ENCODE measurements at places on chromosomes 1 and 21.

DNA sequence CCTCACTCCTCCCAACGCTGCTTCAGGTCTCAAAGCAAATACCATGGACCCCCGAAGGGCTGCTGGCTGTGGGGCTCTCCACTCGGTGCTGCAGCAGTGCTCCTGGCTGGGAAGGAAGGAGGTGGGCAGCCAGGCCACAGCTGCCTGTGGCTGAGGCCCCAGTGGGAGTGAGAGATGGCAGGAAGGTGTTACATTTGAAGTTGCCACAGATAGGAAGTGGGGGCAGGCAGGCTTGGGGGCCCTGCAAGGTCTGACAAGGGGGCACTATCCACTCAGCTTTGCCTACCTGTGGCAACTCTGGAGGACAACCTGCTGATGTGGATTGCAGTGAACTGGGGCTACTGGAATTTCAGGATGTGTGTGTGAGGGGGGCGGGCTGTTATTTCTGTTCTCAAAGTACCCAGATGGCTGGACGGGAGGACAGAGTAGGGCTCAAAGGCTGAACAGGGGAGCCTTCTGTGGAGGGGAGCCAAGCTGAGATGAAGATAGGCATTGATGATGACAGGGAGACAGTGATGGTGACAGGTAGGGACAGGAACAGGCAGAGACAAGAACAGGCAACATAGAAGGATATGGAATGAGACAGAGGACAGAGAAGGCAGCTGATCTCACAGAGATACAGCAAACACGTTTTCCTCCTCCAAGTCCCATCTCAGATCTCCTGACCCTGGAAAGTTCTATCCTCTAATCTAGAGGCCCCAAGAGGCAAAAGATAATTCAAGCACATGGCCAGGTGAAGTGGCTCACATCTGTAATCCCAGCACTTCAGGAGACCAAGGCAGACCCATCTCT is 1.8 kb downstream of the ZNF683 start:
- no peak for DNase-seq

GRCh38 chr1:33297911-33298622 is 22.8 kb downstream of the A3GALT2 start:
- no peak for DNase-seq

- no peak for DNase-seq
Observed at GRCh38 chr1:208257351-208257750, 13.2 kb upstream of the PLXNA2 start.

DNA sequence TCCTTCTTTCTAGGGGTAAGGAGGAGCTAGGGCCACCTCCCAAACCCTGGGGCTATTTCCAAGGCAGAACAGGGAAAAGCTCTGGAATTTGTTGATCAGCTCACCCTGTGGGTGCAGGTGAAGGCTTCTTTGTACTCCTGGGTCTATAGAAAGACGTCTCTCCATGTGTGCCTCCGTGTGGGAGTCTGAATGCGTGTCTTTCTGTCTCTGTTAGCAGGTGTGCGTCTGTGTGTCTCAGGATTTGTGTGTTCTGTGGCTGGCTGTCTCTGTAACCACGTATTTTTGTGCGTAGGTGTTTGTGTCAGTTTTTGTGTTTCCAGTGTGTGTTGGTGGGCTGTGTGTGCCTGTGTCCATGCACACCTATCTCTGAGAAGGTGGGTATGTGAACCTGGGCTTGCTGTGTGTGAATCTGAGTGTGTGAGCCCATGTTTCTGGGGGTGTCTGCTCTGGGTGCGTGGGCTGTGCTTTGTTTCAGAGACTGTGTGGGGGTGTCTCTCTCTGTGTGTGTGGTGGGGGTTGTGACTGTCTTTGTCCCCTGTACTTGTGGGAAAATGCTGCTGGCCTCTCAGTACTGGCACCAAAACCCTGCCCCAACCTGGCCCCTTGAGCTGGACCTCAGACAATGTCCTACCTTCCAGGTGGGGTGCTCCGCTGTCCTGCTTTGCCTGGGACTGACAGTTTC is 12.7 kb upstream of the ETV3L start:
- DNase-seq, result no peak

GRCh38 chr21:23356905-23357304 is 2250.4 kb downstream of the MRPL39 start:
- no peak for DNase-seq

DNA sequence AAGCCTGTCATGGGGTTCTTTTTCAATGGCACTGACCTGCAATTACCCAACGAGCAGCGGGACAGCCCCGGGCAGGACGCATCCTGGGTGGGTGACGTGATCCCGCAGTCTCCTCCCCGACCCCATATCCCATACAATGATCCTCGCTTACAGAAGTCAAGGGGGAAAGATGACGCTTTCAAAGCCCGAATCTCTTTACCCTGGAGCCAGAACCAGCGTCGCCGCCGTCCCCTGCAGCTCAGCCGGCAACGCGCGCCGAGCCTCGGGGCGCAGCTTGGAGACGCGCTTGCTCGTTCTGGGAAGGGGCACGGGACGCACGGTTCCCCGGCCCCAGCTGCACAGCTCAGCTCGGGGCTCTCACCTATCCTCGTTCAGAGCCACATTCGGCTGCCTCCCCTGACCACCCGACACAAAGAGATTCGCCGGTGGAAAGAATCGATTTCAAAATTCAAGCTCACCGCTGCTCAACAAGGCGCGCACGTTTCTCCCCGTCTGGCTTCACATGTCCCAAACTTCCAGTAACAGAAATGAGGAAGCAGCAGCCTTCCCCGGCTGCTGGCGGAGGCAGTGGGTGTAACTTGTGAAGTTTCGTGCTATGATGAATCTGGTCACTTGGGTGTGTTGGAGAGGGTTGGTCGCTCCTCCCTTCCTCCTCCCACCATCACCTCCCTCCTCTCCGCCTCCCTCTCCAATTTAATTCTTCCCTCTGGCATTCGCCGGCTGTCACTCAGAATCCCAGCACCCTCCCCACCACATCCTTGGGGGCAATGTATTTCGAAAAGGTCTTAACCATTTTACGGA is at the start of gene TIAM1:
Gene TIAM1, minus strand, starts transcription at position 582 of the 801 bp plus-strand sequence. CDS start 77,289 bp downstream, outside the sequence.
- DNase-seq, result peak; percentile 52

- no peak for DNase-seq
Observed at GRCh38 chr1:37673920-37674319, 18.4 kb upstream of the CDCA8 start.

DNA sequence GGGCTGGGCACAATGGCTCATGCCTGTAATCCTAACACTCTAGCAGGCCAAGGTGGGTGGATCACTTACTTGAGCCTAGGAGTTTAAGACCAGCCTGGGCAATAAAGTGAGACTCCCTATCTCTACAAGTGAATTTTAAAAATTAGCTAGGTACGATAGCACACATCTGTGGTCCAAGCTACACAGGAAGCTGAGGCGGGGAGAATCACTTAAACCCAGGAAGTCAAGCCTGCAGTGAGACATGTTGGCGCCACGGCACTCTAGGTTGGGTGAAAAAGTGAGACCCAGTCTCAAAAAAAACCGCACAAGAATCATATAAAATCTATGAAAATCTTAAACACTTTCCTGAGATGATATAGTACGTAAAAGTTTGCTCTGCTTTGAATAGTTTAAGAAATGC is 30.2 kb downstream of the DBT start:
- no peak for DNase-seq

GRCh38 chr1:154408174-154408777 is 3.1 kb downstream of the IL6R start:
- peak; percentile 29 for DNase-seq

DNA sequence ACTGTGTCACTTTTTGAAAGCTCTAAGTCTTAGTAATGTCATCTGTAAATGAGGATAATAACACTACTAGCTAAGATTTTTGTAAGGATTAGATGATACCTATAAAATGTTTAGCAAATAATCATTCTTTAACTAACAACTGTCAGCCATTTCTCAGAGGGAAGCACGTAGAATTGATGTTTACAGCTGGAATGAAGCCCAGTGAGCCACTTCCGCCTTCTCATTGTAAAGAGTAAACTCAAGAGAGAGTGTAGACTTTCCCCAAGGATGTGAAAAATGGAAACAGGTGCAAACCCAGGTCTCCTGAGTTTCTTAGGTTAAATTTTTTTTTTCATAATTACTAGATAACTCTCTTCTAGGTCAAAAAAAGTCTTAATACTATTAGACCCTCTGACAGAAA is 4.9 kb downstream of the GREM2 start:
- no peak for DNase-seq

DNA sequence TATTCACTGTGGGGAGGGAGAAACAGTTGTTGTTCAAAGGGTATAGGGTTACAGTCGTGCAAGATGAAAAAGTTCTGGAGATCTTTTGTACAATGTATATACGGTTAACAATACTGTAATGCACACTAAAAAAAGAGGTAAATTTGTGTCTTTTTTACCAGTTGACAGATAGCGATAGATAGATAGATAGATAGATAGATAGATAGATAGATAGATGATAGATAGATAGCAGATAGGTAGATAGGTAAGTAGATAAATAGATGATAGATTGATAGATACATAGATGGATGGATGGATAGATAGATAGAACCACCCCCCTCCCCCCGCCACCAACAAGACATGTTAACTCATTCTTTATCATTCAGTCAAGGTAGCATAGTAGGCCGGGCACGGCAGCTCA is 10.2 kb downstream of the S100A16 start:
- no peak for DNase-seq

GRCh38 chr1:194857413-194857812 is 1671.0 kb upstream of the B3GALT2 start:
- no peak for DNase-seq

DNA sequence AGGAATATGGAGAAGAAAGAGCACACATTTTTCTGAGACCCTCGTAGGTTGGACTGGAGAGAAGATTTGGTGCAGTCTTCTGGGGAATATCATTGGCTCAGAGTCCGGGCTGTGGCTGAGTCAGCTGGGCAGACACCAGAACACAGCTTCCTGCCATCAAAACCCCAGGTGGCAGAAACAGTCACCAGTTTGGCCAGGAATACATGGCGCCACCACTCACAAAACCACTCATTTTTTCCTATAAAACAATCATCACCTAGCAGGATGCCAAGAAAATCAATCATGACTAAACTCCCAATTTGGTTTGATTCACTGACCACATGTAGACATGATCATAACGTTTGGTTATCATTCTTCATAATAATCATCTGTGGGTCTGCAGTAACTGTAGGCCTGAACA is 178.1 kb upstream of the PBX1 start:
- no peak for DNase-seq

DNA sequence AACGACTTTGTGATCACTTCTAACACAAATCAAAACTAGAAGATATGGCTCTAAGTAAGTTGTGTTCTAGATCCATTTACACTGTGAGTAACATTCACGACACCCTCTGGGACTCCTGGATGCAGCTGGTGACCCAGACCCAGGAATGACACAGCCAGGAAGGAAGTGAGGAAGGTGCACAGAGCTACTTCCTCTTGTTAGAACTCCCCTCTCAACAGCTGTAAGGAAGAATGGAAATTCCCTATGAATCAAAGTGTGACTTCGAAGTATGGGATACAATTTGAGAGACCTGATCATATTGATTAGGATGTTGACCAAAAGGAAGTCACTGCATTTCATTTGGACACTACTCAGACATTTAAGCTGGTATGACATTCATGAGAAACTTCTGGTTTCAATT is 185.3 kb downstream of the NRIP1 start:
- DNase-seq, result no peak

DNA sequence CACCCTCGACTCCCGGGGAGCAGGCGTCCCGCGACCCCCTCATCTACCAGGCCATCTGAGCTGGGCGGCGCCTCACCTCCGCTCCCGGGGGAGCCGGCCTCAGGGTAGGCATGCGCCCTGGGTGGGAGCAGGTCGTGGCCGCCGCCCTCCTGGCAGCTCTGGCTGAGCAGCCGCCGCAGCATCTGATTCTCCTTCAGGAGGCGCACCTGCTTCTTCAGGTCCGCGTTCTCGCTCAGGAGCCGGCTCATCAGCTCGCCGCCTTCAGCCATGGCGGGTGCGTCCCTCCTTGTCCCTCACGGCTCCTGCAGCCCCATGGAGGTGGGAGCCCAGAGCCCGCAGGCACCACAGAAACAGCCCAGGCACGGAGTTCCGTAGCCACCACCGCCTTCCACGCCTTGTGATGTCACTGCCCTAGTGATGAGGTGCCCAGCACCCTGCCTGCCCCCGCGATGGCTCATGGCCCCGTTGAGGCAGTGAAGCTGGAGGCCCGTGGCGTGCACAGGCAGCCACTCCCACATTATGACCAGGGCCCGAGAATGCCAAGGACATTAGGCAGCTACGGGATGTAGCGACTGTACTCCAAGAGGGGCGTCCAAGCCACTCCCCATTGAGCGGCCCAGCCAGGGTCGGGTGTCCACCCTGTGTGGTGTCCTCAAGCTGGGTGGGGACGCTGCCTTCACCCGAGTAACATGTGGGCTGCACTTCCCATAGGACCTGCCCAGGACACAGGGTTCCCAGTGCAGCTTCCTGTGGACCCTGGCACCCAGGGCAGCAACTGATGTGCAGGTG is 1.5 kb downstream of the SPATC1L start:
- no peak for DNase-seq

- DNase-seq, result peak; percentile 57
Observed at GRCh38 chr1:232704694-232705680, 75.1 kb upstream of the SIPA1L2 start.

DNA sequence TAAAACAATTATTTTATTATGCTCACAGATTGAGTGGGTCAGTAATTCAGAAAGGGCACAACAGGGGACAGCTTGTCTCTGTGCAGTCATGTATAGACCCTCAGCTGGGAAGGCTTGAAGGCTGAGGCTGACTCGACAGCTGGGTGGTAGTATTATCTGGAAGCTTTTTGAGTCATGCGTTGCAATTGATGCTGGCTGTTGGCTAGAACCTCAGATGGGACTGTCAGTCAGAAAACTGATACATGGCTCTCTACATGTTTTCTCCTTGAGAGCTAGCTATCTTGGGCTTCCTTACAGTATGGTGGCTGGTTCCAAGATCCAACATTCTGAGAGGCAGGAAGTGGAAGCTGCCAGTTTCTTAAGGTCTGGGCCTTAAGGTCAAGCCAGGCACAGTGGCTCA is 61.5 kb upstream of the SELENON start:
- DNase-seq, result no peak

GRCh38 chr1:78061825-78062523 is 16.2 kb downstream of the GIPC2 start:
- no peak for DNase-seq

DNA sequence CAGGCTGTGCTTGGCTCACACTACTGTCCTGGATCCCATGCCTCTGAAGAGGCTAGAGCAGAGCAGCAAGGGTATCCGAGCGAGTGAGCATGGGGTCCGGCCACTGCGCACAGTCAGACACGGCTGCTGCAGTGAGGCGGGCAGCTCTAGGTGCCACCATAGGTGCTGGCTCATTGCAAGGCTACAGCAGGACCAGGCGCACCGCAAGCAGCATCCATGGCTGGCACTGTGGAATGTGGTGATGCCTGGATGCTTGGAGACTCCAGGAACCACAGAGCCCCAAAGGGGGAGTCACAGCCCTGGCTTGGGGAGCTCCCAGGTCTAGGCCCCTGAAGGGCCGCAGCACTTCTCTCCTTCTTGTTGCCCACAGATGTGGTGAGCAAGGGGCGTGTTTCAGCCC is 47.2 kb downstream of the ATP6V1G3 start:
- DNase-seq, result no peak

DNA sequence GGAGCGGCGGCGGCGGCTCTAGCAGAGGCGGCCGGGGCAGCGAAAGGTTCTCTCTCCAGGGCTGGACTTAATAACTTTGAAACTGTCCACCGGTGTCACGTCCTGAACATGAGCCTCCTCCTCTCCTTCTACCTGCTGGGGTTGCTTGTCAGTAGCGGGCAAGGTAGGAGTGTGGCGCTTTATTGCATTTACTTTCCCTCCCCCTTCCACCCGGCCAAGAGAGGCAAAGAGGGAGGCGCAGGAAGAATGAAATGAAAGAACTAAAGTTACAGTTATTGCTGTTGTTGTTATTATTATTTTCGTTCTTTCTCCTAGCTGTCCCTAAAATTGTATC is 214 bp downstream of the NCAM2 start:
- DNase-seq, result no peak
